Mesangial cell (primary cell): ENCODE measurements at places on chromosomes 7 and 10. TPM values are rescaled to one million over a fixed set of nuclear protein-coding genes. Genes with fewer than 3 reads are reported as not detected.

FBXO24 gene
- 0.33 and 0.89 TPM in 2 replicates for total RNA-seq

SLC35G1 gene
- 3.8 and 5.1 TPM in 2 replicates for total RNA-seq

SEPTIN14 gene
- total RNA-seq: not detected in 2 replicates

SLIT1 gene
- total RNA-seq: under 0.01 and 0.16 TPM in 2 replicates

ACTL6B gene
- total RNA-seq: not detected in 2 replicates

NKX2-3 gene
- total RNA-seq: not detected in 2 replicates

FAM241B gene
- total RNA-seq: 3.9 and 6.1 TPM in 2 replicates
